Kidney capillary endothelial cell (primary cell): ENCODE measurements at places on chromosomes 12 and 14.

DNA sequence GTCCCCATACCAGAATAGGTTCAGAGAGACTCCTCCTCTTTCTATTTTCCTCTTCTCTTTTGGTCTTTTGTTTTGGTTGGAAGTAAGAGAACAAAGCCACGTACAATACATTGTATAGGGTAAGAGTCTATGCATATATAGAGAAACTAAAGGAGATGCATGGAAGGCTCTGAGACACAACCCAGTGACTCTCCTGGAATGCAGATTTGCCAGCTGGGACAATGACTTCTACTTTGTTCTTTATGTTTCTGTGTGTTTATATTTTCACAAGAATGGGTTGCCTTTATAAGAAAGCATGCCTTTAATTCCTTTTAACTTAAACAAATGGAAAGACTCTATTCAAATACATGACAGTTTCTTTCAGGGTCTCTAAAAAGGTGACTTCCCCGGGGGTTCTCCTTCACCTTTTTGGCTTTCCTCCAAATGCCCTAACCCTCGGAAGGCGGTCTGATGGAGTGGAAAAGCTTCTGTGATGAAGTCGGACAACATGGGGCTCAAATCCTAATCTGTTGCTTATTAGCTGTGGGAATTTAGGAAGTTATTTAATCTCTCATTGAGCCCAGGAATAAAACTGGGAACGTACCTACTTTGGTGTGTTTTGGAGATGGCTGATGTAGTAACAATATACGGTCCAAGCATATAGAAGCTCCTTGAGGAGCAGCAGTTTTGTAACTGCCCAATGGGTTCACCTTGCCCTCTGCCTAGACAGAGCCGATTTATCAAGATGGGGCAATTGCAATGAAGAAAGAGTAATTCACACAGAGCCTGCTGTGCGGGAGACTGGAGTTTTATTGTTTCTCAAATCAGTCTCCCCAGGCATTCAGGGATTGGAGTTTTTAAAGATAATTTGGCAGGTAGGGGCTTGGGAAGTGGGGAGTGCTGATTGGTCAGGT is 9.1 kb upstream of the SERPINA1 start:
- DNase-seq, result no peak

- no peak for DNase-seq
Observed at GRCh38 chr14:60656686-60657455, 7.6 kb upstream of the SIX1 start.

DNA sequence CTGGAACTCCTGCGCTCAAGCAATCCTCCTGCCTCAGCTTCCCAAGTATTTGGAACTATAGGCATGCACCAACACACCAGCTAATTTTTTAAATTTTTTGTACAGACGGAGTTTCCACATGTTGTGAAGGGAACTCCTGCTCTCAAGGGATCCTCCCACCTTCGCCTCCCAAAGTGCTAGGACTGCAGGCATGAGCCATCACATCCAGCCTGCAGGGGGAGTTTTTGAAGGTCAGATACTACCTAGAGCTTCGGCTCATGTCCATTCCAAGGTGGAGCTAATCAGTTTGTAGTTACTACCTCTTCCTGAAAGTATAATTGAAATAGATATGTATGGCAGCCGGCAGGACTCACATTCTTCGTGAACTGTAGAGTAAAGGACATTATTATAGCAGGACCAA is 3.7 kb upstream of the TAS2R19 start:
- no peak for DNase-seq

DNA sequence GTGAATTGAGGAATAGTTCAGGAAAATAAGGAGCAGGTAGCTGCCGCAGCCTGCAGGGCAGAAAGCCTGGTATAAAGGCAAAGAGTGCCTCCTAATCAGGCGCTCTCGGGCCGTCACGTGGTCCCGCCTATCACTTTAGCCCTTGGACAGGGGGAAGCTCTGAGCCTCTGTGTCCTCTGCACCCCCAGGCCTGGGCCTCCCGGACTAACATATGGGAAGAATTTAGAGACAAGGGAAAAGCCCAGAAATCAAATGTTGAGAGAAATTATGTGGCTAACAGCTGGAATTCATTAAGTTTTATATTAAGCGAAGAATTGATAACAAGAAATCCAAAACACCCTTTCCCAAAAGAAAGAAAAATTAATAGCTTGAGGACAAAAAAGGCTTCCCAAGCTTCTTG is 417.7 kb downstream of the ATP23 start:
- DNase-seq, result no peak

- no peak for DNase-seq
Observed at GRCh38 chr12:3251067-3251466, 173.9 kb downstream of the TSPAN9 start.

DNA sequence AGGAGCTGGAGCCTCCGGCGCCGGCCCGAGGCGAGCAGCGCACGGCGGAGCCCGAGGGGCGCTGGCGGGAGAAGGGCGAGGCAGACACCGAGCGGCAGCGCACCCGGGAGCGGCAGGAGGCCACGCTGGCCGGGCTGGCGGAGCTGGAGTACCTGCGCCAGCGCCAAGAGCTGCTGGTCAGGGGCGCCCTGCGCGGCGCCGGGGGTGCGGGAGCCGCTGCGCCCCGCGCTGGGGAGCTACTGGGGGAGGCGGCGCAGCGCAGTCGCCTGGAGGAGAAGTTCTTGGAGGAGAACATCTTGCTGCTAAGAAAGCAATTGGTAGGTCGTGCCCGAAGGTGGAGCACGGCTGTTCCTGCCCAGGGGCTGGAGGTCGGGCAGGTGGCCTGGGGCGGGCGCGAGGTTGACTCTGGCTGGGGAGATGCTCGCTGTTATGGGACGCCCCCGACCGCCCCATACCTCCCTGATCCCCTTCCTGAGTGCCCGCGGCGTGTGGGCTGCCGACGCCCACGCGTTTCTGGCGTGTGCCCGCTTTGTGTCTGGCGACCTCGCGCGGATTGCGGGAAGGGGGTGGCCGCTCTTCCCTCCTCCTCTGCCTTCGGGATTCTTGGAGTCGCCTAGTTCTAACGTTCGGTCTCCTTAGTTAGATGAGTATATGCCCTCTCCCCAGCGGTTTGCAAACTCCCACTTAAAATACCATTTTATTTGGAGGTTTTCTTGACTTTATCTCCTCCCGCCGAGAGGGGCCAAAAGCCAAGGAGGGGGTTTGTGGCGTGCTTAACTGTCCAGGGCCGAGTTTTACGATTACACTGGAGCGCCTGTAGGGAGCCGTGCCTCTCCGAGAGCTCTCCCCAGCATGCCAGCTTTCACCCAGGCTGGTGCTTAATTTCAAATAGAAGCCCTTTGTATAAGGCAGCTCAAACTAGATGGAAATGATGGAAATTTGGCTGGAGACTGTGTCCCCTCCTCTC is 752 bp downstream of the DACT1 start:
- DNase-seq, result no peak

- DNase-seq, result no peak
Observed at GRCh38 chr12:3263939-3264922, 187.1 kb downstream of the TSPAN9 start.

GRCh38 chr12:108833757-108834472 is 23.5 kb downstream of the SSH1 start:
- no peak for DNase-seq

GRCh38 chr14:105581551-105582341 is 55.4 kb downstream of the TMEM121 start:
- DNase-seq, result no peak

DNA sequence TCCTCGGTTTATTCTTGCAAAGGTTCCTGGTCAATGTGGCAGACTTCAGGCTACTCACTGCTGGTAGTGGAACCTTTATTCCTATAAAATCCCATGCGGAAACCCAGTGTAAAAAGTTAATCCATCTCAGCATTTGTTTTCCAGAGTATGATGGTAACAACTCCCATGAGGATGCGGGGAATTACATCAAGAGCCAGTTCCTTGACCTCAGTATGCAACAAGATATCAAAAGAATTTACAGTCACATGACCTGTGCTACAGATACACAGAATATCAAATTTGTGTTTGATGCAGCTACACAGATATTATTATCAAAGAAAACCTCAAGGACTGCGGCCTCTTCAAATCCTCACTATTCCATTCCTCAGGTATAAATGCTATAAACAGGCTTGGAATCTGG is 19.3 kb downstream of the CPM start:
- no peak for DNase-seq

DNA sequence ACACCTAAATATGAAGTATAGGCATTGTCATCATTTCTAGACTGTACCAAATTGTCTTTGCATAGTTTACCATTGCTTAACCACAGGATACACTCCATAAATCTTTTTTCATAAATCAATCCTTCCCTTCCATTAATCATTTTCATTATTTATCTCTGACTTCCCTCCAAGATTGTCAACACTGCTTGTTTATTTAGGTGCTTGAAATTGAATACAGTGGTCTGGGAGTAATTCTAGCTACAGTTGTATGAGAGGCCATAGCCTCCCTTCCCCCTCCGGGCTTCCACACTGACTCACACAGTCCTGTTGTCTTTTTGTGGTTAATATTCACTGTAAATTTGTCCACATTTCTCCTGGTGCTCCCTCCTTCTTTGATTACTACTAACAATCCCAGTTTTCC is 114.2 kb upstream of the ARID2 start:
- no peak for DNase-seq

GRCh38 chr12:50514526-50515276 is 9.9 kb downstream of the DIP2B start:
- no peak for DNase-seq

GRCh38 chr12:118841588-118841987 is 139.8 kb upstream of the SRRM4 start:
- DNase-seq, result no peak

GRCh38 chr12:7884689-7885088 is 12.0 kb upstream of the SLC2A14 start:
- DNase-seq, result no peak

GRCh38 chr12:12947902-12948301 is 4.1 kb downstream of the GPRC5D start:
- DNase-seq, result no peak

DNA sequence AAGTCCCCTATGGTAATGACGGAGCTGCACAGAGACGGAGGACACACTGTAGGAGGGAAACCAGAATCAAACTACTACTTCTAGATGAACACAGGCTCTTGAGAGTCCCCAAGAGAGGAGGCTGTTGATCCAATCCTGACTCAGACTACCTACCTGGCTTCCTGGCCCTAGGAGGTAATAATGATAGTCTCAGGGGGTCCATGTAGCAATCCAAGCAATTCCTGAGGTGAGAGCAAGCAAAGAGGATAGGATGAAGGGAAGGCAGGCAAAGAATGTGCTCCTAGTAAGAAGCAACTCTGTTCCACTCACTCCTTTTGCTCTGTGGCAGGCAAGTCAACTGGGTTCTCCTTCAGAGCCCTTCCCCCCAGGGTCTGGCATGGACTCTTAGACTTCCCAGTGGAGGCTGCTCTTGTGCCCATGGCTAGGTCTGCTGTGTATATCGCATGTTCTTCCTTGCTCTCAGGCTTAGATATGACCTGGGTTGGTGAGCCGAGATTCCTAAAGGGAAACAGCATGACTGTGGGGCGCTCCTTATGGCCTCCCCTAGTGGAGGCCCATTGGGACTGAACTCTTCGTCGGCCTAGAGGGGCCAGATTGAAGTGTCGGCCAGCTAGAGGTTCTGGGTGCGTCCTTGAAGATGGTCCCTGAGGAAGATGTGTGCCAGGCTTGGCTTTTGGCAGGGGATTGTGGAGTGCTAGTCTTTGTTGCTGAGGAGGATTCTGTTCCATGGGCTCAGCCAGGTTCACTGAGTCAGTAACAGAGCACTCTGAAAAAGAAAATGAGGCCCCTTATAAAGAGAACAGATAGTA is 2.1 kb downstream of the TINF2 start:
- DNase-seq, result no peak
